Bladder microvascular endothelial cell (primary cell): ENCODE measurements at places on chromosomes 6 and 20. TPM values are rescaled to one million over a fixed set of nuclear protein-coding genes. Genes with fewer than 3 reads are reported as not detected.

The GABRR2 gene
- 0.32 and 1.2 TPM in 2 replicates for total RNA-seq

The SCAF8 gene
- 13.3 and 31.3 TPM in 2 replicates for total RNA-seq

The MYT1 gene
- not detected in 2 replicates for total RNA-seq

The KCNQ5 gene
- under 0.01 TPM in 2 replicates for total RNA-seq

The SGK2 gene
- under 0.01 and 0.31 TPM in 2 replicates for total RNA-seq

The PRR18 gene
- not detected in 2 replicates for total RNA-seq

The LY6G6D gene
- not detected in 2 replicates for total RNA-seq

The BPIFB2 gene
- total RNA-seq: not detected in 2 replicates

The SEMG1 gene
- total RNA-seq: not detected in 2 replicates

The NRSN1 gene
- not detected in 2 replicates for total RNA-seq

The SNAI1 gene
- total RNA-seq: 0.65 and 1.4 TPM in 2 replicates

The CNBD2 gene
- total RNA-seq: 3.4 TPM in 2 replicates

The SLA2 gene
- total RNA-seq: not detected in 2 replicates

The VWA7 gene
- 0.32 and 0.38 TPM in 2 replicates for total RNA-seq

The PACRG gene
- total RNA-seq: not detected in 2 replicates

The ISM1 gene
- under 0.01 and 0.06 TPM in 2 replicates for total RNA-seq

The RRP36 gene
- total RNA-seq: 59.3 and 85.0 TPM in 2 replicates

The HLA-E gene
- total RNA-seq: 600 and 658 TPM in 2 replicates

The FAM83C gene
- not detected in 2 replicates for total RNA-seq

The IRAK1BP1 gene
- total RNA-seq: 1.8 and 3.8 TPM in 2 replicates

The EDN1 gene
- 199 and 486 TPM in 2 replicates for total RNA-seq

The LAMA2 gene
- total RNA-seq: 0.81 and 1.2 TPM in 2 replicates

The DDX43 gene
- total RNA-seq: 0.32 and 0.94 TPM in 2 replicates

The ANGPT4 gene
- total RNA-seq: not detected in 2 replicates

The CALHM4 gene
- total RNA-seq: 0.25 and 0.97 TPM in 2 replicates

The NKX2-4 gene
- not detected in 2 replicates for total RNA-seq

The CST2 gene
- not detected in 2 replicates for total RNA-seq

The SLC2A10 gene
- total RNA-seq: 3.7 and 10.5 TPM in 2 replicates

The DNAAF9 gene
- 11.0 and 20.0 TPM in 2 replicates for total RNA-seq

The PLEKHG1 gene
- 31.2 and 50.9 TPM in 2 replicates for total RNA-seq

The TSBP1 gene
- total RNA-seq: not detected in 2 replicates

The NFATC2 gene
- 2.1 and 7.5 TPM in 2 replicates for total RNA-seq

The ACOT8 gene
- total RNA-seq: 26.4 and 32.9 TPM in 2 replicates

The KIF25 gene
- 0.19 and 0.49 TPM in 2 replicates for total RNA-seq

The CST5 gene
- total RNA-seq: not detected in 2 replicates

The ME1 gene
- 6.3 and 8.4 TPM in 2 replicates for total RNA-seq

The AP5S1 gene
- total RNA-seq: 13.1 and 19.1 TPM in 2 replicates

The DACT2 gene
- total RNA-seq: not detected in 2 replicates

The SH3BGRL2 gene
- total RNA-seq: 17.8 and 33.0 TPM in 2 replicates

The PTCRA gene
- not detected in 2 replicates for total RNA-seq

The SYCP2 gene
- total RNA-seq: 0.49 and 2.6 TPM in 2 replicates

The LAMP5 gene
- total RNA-seq: 1.4 and 3.2 TPM in 2 replicates

The MEI4 gene
- under 0.01 TPM in 1 of 2 replicates, not detected in the other for total RNA-seq

The ENPP1 gene
- 0.31 and 0.32 TPM in 2 replicates for total RNA-seq

The RAE1 gene
- 13.8 and 44.7 TPM in 2 replicates for total RNA-seq

The HCK gene
- total RNA-seq: 0.06 TPM in 1 of 2 replicates, not detected in the other

The FAM209B gene
- not detected in 2 replicates for total RNA-seq

The ZNF165 gene
- total RNA-seq: 0.13 and 0.16 TPM in 2 replicates

The KCNK5 gene
- not detected in 2 replicates for total RNA-seq

The GSTA2 gene
- total RNA-seq: not detected in 2 replicates

The PHACTR3 gene
- total RNA-seq: 0.16 and 6.0 TPM in 2 replicates

The FAM83B gene
- total RNA-seq: not detected in 2 replicates

The CDSN gene
- total RNA-seq: 0.06 TPM in 1 of 2 replicates, not detected in the other

The EEF1A2 gene
- 0.49 and 27.1 TPM in 2 replicates for total RNA-seq

The PNLDC1 gene
- total RNA-seq: 1.3 TPM in 1 of 2 replicates, not detected in the other

The GJA10 gene
- not detected in 2 replicates for total RNA-seq

The PLAGL2 gene
- total RNA-seq: 1.1 and 4.2 TPM in 2 replicates

The OR2H1 gene
- total RNA-seq: not detected in 2 replicates

The HLA-DQB2 gene
- total RNA-seq: not detected in 2 replicates
